ENCODE measurements at places on chromosomes 5 and 9. TPM values are rescaled to one million over a fixed set of nuclear protein-coding genes. Genes with fewer than 3 reads are reported as not detected.

- no peak for DNase-seq
Observed at GRCh38 chr9:135960411-135961276, 529 bp downstream of the UBAC1 start.

GRCh38 chr9:68629042-68629441 lies 76.0 kb upstream of the PIP5K1B start:
- DNase-seq = no peak

- no peak for DNase-seq
Observed at GRCh38 chr9:94586814-94587213, 6.8 kb downstream of the FBP2 start.

MRPS30 gene
- 58.5 TPM for polyA plus RNA-seq

DNA sequence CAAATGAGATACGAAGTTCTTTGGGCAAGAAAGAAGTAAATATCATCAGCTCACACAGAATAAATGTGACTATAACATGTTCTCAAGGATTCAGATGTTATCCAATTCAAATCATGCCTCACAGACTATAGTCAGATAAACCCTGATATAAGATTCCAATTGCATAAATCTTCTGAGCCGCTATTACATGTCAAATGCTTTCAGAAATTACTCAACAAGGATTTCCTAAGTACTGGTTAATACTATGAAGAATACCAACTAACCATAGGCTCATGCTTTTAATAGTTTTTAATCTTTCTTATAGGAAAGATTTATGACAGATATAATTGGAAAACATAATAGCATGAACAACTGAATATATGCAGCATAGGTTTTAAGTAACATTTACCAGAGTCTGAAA lies 73.6 kb downstream of the BAAT start:
- DNase-seq = no peak

FRRS1L gene
- 2.1 TPM for polyA plus RNA-seq

KIF20A gene
- 40.5 TPM for polyA plus RNA-seq

DNA sequence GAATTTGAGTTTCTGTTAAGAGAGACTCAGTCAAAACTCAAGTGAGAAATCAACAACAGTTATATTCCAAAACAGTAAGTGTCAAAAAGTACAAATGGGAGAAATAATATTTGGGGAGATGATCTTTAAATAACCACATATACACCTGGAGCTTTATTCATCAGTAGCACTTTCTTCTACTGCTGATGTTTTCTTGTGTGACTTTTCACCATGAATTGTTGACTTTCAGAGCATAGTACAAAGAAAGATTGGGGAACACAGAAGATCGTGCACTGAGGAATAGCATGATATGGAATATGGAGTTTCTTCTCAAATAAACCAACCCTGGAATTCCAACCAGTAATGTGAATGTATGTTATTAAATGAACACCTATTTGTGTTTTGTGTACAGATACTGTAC lies 130.7 kb downstream of the MLLT3 start:
- DNase-seq = no peak

GRCh38 chr5:6568889-6569288 lies 64.0 kb downstream of the NSUN2 start:
- DNase-seq = no peak

- no peak for DNase-seq
Observed at GRCh38 chr5:76982450-76982849, 29.6 kb downstream of the CRHBP start.

FBN2 gene
- polyA plus RNA-seq = 88.2 TPM

DNA sequence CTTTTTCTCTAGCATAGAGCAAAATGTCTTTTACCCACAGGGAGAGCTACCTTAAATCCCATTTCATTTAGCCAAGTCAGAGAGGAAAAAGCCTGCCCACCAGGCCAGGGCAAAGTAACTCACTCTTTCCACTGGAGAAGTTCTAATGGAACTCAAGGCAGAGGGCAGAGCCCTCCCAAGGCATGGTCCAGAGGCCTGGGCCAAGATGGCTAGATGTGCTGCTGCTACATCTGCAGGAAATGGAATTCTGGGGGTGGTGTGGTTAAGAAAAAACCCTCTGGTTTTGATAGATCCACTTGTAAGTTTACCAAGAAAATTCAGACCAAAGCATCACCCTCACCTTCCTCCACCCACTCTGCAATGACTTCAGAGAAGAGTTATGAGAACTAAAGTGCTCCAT lies 37.3 kb downstream of the CSF2 start:
- DNase-seq = no peak

GRPEL2 gene
- polyA plus RNA-seq = 15.3 TPM

DNA sequence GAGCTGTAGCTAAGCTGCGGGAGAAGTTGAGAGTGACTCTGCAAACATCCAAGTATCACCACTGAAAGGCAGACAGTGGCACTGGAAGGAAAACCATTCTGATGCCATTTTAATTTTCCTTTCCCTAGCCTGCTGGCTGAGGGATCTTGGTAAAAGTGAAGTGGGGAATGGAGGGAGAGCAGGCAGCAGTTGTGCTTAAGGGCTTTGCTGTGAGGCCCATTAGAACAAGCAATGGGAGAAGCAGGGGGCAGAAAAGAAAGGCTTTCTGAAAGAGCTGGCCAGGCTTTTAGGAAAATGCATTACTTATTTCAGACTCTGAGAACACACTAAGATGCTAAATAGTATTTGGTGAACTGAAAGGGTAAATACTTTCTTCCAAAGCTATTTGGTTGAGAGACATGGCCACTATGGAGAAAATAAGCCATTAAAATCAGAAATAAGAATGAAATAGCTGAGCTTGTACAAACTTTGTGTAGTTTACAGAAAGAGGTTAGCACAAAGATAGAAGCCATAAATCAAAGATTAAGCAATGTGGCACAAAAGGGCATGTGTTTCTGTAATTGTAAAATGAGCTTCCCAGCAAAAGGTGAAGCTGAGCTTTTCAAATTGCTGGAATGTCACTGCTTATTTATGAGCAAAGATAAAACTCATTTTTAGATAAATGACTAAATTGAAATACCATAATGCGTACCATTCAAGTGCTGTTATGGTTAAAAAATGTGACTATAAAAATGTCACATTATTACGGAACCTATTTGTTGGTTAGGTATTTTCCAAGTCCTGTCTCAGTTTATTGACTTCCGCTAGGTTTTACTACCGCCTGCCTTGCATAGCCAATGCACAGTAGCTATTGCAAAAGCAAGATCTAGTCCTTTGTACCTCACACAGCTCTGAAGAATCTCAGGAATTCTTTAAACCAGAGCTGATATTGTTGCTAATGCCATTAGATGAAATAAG lies 20.8 kb downstream of the SNCAIP start:
- DNase-seq = no peak

- no peak for DNase-seq
Observed at GRCh38 chr9:13915591-13916301, 398.2 kb downstream of the NFIB start.

SLC38A9 gene
- polyA plus RNA-seq = 38.3 TPM

GGTA1 gene
- polyA plus RNA-seq = 5.7 TPM

DNA sequence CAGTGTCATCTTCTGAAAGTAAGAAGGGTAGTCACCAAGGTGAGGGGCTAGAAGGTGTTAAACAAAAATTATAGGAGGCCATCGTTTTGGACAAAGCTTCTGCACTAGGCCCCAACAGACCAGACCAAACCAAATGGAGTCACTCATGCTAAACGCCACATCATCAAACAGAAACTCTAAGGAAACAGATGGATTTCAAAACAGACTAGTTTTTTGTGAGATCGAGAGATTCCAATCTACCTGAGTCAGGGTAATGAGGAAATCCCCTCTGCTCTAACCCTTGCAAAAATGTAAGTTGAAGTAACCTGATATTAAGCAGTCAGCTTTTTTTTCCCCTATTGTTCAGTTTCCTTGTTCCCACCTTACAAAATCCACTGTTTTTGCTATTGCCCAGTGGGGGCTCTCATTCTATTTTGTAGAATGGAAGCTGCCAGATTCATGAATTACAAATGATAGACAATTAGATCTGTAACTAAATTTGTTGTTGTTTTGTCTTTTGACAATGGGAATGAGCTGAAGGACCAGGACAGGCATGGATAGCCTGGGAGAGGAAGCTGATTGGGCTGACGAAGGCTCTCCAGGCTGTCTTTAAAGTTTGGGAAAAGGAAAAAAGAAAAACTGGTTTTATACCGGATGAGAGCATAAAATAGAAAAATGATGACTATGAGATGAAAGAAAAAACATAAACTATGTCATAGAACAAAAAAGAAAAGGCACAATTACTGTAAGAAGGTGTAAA lies 94.7 kb upstream of the ADAMTSL1 start:
- no peak for DNase-seq

SPATA31E1 gene
- not detected for polyA plus RNA-seq

C7 gene
- polyA plus RNA-seq = 117 TPM

DNA sequence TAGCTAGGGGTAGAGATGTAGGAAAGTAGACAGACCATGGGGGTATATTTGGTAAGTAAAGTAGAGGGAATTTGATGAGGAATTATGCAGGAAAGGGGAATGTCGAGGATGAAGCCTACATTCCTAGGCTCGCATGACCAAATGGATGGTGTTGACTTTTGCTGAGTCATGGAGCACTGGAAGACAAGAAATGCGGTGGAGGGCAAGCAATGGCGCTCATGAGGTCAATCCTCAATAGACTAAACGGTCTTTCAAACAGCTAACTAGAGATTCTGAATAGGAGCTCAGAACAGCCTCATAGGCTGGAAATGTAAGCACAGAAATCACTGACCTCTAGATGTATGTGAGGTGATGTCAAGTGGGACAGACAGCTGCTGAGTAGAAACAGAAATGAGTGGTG lies 50.7 kb upstream of the FST start:
- DNase-seq = no peak

C9orf153 gene
- 0.13 TPM for polyA plus RNA-seq
